ENCODE measurements at places on chromosomes 7 and 10.

- DNase-seq, result no peak
These were observed 101.0 kb downstream of the SVIL start for GRCh38 chr10:29533696-29534285.

- DNase-seq, result no peak
These were observed 176.4 kb downstream of the PTPN20 start for GRCh38 chr10:47087667-47088066.

- no peak for DNase-seq
These were observed 80.1 kb upstream of the LRRC17 start for GRCh38 chr7:102832674-102833073.

- DNase-seq, result no peak
These were observed 1.2 kb downstream of the YWHAG start for GRCh38 chr7:76357475-76358010.

Data from hepatic stellate cell (primary cell).